ENCODE measurements at places on chromosomes 12 and 14.

DNA sequence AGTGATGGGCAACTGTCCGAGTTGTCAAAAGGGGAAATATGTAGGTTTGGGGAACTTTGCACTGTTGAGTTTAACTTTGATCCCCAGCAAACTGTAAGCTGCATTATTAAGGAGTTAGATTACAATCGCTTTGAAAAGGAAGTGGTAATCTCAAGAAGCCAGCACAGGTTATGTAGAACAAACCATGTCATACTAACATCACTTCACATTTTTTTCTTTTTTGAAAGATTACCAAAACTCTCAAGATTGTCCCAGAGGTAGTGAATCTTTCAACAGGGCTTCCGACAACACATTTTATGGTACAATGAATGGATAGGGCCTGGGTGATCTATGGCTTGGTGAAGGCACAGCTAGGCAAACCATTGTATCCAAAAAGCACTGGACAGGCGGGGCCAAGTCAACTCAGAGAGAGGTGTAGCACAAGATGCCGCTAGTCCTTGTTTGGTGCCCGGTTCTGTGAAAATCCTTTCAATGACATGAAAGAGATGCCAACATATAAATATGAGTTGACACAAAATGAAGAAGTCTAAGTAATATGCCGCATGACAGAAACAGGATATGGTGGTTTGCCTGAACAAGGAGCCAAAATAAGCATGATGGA is 24.3 kb upstream of the PARP11 start:
- DNase-seq: no peak

- DNase-seq: no peak
Observed at GRCh38 chr14:21399311-21399870, 15.6 kb upstream of the SUPT16H start.

DNA sequence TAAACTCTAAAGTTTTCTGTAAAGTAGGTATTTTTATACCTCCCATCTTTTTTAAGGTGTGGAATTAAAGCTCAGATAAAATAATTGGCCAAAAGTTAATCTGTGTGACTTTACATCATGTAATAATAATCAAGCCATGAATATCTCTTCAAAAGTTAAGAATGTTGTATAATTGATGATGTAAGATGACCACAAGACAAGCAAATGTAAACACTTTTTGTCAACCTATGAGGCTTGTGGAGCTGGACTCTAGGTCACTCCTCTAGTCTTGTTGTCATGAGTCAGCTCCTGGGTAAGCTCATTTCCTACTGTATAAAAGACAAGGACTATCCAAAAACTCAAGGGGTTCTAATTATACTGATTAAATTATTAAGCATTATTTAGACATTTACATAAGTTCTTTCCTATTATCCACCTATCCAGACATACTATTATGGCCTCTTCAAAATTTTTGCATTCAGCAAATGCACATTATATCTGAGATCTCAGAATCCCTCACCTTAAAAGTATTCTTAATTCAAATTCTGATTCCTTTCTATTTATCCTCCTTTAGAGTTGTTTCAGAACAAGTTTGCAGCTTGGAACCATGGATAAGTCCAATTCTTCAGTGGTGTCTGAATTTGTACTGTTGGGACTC is at the start of gene OR4K5:
Gene OR4K5 (plus strand): TSS at position 587 of the 637 bp plus-strand sequence. CDS start 0 bp downstream, at position 587.
- DNase-seq: no peak

DNA sequence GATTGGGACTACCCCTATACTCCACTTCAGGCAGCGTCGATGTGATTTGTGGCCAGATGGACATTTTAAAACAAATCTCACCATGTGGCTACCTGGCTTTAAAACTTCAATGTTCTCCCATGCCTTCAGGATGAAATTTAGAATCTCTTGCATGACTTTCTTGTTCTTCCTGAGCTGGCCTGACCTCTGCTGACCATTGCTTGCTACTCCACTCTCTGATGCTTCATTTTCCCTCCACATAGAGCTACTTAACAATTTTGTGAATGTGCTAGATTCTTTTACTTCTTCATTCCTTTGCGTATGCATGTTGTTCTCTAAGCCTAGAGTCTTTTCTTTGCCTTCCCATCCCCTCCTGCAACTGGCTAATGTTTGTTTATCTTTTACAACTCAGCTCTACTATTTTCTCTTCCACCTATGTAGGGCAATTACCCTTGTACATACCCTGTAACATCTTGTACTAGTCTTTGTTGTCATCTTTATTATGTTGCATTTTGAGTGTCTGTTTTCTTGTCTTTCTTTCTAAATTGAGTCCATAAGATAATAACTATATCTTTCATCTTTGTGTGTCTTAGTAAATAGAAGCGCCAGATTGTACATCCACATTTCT is 41.2 kb downstream of the YLPM1 start:
- DNase-seq: no peak

GRCh38 chr14:47040550-47040949 is 389.0 kb upstream of the RPL10L start:
- no peak for DNase-seq

DNA sequence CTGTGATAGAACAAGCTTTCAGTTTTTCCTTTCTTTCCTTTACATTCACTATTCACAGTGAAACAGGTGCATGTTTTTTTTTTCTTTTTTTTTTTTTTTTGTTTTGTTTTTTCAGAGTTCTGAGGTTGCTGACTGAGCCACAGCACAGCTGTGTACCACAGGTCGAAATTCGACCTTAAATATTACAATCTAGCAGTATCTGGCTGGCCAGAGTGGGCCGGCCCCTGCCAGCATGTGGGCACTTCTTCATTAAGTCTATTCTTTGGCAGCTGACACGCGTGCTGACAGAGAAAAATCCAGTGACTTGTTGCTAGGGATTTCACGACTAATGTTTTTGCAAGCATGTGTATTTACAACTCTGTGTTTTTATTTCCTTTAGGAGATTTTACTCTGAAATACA is 33.9 kb downstream of the FBXO33 start:
- DNase-seq: no peak

GRCh38 chr14:106850913-106851825 is 1324.8 kb downstream of the TMEM121 start:
- no peak for DNase-seq

- DNase-seq: no peak
Observed at GRCh38 chr14:23153851-23154796, 29.3 kb downstream of the SLC7A8 start.

DNA sequence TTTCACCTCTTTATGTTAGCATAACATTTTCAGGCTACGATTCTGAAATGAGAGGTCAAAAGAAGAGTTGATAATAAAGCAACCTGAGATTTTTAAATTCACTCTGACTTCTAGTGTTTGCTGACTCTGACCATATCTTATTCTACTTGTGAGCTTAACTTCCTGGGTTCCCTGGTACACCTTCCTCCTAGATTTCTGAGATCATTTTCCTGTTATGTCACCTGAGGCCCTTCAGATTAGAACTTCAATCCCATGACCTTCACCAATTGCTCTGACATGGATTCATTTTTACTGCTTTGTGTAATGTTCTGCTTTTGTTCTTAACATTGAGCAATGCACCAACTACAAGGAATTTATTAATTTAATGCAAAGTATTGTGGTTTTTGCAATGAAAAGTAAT is 542.9 kb upstream of the FLRT2 start:
- no peak for DNase-seq

DNA sequence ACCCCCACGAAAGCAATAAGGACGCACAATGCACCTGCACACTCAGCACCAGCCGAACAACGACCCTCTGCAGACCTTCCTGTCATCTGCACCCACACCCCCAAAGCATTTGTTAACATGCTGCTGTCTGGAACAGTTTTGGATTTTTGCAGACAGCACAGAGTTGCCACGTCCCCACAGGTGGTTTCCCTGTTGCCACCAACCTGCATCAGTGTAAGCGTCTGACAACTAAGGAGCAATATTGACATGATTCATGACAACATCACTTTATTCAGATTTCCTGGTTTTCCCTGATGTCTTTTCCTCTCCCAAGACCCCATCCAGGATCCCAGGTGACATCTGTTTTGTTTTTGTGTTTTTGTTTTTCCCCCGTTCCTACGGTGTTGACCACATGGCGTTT is 150.7 kb upstream of the C14orf180 start:
- no peak for DNase-seq

GRCh38 chr14:93944348-93945069 is 17.4 kb downstream of the FAM181A start:
- DNase-seq: peak; percentile 58

DNA sequence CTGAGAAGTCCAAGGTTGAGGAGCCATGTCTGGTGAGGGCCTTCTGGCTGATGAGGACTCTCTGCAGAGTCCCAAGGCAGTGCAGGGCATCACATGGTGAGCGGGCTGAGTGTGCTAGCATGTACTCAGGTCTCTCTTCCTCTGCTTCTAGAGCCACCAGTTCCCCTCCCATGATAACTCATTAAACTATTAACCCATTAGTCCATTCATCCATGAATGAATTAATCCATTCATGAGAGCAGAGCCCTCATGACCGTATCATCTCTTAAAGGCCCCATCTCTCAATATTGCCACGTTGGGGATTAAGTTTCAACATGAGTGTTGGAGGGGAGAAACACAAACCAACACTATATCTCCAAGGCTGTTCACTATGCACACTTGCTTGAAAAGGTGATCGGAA is 83.7 kb downstream of the TMEM30B start:
- no peak for DNase-seq

- no peak for DNase-seq
Observed at GRCh38 chr14:104735830-104736642, 12.0 kb downstream of the ADSS1 start.

DNA sequence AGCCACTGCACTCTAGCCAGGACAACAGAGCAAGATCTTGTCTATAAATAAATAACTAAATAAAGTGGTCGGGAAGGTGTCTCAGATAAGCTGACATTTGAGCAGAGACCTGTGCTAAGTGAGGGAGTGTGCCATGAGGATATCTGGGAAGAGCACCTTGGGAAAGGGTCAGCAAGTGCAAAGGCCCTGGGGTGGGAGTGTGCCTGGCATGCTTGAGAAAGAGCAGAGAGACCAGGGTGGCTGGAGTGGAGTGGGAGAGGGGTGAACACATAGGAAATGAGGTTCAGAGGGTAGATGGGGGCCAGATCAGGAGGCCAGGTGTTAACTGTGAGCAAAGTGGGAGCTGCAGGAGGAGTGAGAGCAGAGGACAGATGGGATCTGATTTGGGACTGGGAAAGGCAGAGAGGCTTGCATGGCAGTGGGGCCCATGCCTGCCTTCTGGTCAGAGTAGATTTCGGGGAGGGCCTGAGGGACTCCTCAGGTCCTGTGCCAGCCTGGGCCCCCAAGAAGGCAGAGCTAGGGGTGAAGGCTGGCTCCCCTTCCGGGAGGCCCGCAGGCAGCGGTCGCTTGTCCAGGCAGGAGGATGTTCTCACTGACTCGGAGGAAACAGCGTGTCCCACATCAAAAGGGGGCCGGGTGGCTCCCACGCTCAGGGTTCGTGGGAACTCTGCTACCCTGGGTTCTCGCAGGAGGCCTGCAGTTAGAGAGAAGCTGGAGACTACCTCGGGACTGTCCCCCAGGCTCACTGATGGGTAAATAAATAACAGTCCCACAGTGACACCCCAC is 32.6 kb downstream of the DTX1 start:
- no peak for DNase-seq

- DNase-seq: peak; percentile 29
Observed at GRCh38 chr12:94875525-94875924, 128.0 kb downstream of the NDUFA12 start.

- no peak for DNase-seq
Observed at GRCh38 chr12:127980585-127980984, 286.4 kb upstream of the TMEM132C start.

DNA sequence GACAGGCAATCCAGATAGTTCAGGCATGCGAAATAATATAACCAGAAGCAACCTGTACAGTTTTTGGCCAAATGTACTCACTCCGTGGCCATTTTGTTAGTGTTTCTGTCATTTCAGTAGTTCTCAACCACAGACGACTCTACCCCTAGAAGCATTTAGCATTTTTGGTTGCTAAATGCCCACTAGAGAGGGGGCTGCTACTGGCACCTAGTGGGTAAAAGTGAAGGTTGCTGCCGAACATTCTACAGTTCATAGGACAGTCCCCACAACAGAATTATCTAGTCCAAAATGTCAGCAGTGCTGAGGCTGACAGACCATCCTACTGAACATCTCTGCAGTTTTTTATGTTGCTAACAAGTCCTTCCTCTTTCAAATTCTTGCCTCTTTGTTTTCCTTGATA is 107.4 kb downstream of the TSHR start:
- DNase-seq: no peak

- no peak for DNase-seq
Observed at GRCh38 chr12:53096089-53096741, 1.3 kb upstream of the IGFBP6 start.

GRCh38 chr14:65210822-65211182 is 108.5 kb upstream of the MAX start:
- DNase-seq: no peak

DNA sequence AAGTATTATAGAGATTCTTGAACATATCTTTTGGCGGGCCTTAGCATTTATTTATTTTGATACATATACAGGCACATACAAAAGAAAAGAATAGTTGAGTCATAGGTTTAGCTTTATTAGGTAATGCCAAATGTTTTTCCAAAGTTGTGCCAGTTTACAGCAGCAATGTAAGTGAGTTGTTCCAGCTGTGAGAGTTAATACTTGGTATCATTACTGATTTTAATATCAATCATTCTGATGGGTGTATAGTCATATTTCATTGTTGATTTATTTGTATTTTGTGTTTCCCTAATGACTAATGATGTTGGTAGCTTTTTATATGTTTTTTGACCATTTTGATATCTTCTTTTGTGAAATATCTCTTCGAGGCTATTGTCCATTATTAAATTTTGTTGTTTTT is 122.4 kb downstream of the MIPOL1 start:
- DNase-seq: no peak

GRCh38 chr14:59313658-59314608 is 125.5 kb downstream of the DAAM1 start:
- no peak for DNase-seq

GRCh38 chr14:40292664-40293063 is 860.4 kb upstream of the FBXO33 start:
- no peak for DNase-seq

DNA sequence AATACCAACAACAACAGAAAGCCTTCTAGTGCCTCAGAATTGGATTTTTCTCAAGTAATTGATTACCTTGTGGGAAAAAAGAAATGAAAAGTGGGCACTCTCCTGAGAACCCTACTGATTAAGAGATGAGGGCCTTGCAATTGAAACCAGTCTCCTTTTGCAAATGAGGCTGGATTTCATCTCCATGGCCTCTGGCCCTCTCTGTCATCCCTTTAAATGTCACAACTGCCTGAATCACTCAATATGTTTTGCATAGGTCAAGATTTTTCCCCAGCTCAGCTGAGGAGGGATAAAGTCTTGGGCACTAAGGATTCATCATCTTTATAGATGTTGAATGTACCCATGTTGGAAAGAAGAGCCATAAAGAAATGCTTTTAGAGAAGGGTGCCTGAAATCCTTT is 166.4 kb downstream of the RMST start:
- no peak for DNase-seq

DNA sequence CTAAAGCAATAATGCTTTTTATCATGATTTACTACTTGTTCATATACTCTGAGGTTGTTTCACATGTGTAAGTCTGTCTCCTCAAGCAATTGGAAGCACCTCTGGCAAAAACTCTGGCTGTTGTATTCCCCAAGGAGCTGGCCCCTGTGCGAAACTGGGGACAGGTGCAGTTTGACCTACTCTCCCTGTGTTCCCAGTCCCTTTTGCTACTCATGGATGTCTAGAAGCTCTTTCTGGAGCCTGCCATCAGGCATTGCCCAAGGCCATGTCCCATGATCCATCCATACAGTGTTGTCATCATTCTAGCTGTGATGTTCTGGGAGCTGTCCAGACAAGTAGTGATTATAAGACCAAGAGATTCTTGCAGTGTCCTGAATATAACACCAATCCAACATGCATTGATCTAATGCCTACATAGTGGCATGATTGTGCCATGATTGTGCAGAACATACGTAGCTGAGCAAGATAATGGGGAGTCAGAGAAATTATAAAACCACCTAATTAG is 14.9 kb downstream of the AKAP6 start:
- DNase-seq: no peak
